ENCODE measurements at places on chromosomes 4 and X.

DNA sequence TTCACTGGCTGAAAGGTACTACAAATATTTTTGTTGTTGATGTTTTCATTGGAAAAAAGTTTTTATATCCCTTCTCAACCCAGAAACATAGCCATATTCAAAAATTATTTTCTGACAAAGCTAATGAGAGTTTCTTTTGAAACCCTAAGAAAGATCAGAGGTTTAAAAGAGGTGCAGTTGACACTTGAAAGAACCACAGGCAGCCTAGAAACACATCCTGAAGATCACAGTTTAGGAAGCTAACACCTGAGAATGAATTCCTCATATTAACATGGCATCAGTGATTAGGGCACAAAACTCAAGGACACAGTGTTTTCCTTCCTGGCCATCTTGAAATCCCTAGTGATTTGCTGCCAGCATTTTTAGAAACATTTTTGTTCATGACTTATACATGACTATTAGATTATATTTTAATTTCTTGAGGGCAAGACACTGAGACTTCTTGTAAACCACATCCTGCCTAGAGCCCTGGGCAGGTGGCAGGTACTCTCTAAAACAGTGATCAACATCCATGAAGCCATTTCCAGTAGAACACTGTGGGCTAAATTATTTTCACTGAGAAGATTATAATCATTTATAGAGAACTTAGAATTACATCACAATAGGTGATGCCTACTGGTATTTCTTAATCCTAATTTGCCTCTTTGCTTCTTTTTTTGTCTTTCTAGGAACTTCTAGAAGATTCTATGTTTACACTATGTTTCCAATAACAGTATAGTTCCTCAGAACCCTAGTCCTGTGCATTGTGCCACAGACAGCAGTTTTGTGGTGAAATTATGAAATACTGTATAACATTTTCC lies 80.0 kb downstream of the ARSJ start:
- DNase-seq, result peak; percentile 11

- DNase-seq, result no peak
These were observed 190.6 kb downstream of the NSUN7 start for GRCh38 chr4:40940317-40940741.

- no peak for DNase-seq
These were observed at the start of gene ARHGEF9 for GRCh38 chrX:63784902-63785707. ARHGEF9 (minus strand) TSS chrX:63785214; CDS start chrX:63785145, 69 bp downstream.

DNA sequence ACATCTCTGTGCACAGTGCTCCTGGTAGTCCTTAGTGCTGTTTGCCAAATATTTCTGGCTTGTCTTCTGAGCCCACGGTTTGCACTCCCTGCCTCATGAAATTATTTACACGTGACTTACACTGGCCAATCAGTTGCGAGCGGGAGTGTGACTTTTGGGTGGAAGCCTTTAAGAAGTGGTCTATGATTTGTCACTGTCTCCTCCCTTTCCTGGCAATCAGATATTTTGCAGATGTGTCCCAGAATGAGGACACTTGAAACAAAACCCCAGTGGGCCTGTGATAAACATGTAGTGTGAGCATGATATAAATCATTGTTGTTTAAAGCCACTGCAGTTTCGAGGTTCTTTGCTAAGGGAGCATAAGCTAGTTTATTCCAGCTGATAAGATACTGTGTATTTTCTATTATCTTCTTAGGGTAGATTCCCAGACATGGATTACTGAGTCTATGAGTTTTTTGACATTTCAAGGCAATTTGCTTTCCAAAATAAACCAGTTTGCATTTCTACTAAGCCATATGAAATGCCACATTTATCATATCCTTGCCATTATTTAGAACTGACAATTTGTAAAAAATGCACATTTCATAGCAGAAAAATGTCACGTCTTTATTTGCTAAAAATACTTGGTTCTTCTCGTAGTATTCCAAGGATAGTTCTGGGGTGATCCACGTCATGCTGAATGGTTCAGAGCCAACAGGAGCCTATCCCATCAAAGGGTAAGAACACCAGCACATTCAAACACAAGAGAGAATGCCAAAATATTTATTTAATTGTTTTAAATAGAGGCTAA lies 12.0 kb downstream of the BST1 start:
- DNase-seq, result no peak

Measured in activated CD4-positive, alpha-beta T cell treated with anti-CD3 and anti-CD28 coated beads, Interleukin-2, amount 50 U/mL, for 24 hours (primary cell).